ENCODE measurements at places on chromosomes 2 and 18.

GRCh38 chr2:27356056-27356381, 545 bp downstream of the GTF3C2 start:
- DNase-seq, result no peak

DNA sequence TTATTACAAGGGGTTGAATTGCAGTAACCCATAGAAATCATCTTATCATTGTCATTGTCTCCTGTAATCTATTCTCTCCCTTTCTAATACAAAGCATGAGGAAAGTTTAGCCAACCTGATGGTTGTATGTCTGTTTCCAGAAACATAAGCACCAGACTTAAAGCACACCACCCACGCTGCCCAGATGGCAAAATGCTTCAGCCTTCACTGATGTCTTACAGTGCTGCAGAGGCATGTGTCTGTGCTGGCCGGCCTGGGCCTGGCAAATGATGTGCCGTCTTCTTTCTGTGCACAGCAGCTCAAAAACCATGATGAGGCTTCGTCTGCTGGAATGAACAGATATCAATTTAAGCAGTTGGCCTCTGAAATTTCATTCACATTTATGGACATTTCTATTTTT, 443.0 kb upstream of the RGPD4 start:
- DNase-seq, result no peak

GRCh38 chr2:16773080-16773713, 107.6 kb upstream of the CYRIA start:
- DNase-seq, result no peak

DNA sequence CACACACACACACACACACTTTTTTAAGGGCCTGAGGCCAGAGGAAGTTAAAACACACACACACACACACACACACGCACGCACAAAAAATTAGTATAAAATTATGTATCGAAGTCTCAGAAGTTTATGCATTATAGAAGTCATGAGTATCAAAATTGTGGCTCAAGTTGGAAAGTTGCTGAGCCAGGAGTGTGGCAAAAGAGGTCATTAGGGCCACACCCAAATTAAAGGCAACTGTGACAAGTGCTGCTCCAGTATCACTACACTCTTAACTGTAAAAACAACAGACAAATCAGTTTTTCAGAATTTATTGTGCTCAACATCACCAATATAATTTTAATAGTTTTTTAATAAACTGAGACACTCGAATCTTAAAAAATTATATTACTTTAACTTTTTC, 36.9 kb downstream of the YWHAQ start:
- no peak for DNase-seq

GRCh38 chr2:101688261-101688660, 9.2 kb upstream of the MAP4K4 start:
- DNase-seq, result no peak

DNA sequence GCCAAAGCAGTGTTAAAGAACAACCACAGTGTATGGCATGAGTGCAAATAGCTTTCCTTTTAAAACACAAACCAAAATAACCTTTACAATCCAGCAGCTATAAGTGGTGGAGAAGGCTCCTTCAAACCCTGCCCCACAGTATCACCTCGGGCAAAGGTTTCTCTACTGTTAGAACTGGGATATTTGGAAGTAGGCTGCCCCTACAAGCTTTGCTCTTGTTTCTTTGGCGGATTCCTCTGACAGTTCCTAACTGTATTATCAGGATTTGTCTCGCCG, 214.8 kb downstream of the ZNF521 start:
- no peak for DNase-seq

GRCh38 chr2:68151037-68151436, 6.7 kb upstream of the PNO1 start:
- no peak for DNase-seq

DNA sequence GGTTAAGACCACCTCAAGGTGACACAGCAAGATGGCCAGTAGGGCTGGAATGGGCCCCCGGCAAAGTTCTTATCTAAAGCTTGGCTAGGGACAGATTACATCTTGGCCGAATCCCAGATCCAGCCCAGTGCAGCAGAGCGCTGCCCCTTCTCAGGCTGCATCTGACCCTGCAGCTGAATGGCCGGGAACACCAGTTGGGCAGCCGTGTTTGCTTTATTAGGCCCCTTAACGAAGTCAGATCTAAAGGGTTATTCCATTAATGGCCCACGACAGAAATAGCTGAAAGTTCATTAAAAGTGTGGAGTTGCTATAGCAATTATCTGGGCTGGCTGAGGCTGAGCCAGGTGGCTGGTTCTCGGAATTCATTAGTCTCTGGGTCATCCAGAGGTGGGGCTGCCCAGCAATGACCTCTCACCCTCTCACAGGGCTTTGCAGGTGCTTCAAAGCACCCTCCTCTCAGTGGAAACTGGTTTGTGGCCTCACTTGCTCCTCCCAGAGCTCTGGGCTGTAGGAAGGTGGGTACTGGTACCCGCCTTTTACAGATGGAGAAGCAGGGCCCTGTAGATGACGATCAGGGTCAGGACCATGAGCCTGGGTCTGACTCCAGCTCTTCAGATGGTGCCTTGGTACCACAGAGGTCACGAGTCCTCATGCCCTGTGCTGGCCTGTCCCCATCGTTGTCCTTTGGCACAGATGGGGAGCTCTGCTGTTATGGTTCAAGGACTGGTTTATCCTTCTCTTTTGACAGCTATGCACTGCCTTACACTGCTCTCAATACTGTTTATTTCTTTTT, 68.8 kb downstream of the EMX1 start:
- DNase-seq, result no peak

- DNase-seq, result no peak
These were observed 28.9 kb upstream of the FBLN7 start for GRCh38 chr2:112109278-112109677.

DNA sequence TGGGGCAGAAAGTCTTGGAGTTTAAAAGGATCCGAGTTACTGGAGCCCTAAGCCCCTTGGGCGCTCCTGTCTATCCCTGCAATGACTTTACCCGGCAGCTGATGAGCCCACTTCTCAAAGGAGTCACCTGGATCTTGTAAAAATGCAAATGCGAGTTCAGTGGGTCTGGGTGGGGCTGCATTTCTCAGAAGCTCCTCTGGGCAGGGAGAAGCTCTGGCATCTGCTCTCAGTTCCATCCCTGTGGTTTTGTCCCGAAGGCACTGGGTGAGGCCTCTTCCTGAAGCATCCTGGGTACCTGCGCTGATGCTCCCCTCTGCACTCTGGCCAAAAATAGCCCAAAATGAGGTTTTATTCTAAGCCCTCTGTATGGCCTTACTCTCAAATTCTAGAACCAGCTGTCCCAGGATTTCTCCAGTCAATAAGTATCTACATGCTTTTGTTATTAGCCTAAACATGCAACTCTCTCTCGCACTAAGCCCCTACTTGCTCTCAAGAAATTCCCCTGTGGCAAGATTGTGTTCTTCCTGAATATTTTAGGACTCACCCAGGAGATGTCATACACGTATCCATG, 167.8 kb upstream of the APCDD1 start:
- no peak for DNase-seq

GRCh38 chr2:230394301-230394700, 21.7 kb upstream of the SP100 start:
- no peak for DNase-seq

Measured in effector CD4-positive, alpha-beta T cell (primary cell).